Naive thymus-derived CD4-positive, alpha-beta T cell (primary cell): ENCODE measurements at places on chromosomes 3 and 15.

DNA sequence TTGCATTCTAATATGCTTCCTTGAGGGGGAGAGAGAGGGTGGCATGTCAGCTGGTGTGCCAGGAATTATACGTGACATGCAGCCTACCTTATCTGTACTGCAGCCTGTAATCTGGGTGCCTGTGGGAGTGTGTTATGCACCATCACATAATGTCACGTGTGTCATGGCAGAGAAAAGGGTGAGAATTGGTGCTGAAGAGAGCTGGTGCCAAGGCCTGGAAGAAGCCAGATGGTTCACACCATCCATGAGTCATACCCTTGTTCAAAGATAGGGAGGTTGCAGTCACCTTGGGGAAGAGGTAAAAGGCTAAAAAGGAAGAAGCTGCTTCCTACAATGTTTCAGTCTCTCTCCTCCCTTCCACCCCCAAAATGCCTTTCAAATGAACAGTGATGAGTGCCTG, 5.3 kb downstream of the BRPF1 start:
- DNase-seq, result no peak

DNA sequence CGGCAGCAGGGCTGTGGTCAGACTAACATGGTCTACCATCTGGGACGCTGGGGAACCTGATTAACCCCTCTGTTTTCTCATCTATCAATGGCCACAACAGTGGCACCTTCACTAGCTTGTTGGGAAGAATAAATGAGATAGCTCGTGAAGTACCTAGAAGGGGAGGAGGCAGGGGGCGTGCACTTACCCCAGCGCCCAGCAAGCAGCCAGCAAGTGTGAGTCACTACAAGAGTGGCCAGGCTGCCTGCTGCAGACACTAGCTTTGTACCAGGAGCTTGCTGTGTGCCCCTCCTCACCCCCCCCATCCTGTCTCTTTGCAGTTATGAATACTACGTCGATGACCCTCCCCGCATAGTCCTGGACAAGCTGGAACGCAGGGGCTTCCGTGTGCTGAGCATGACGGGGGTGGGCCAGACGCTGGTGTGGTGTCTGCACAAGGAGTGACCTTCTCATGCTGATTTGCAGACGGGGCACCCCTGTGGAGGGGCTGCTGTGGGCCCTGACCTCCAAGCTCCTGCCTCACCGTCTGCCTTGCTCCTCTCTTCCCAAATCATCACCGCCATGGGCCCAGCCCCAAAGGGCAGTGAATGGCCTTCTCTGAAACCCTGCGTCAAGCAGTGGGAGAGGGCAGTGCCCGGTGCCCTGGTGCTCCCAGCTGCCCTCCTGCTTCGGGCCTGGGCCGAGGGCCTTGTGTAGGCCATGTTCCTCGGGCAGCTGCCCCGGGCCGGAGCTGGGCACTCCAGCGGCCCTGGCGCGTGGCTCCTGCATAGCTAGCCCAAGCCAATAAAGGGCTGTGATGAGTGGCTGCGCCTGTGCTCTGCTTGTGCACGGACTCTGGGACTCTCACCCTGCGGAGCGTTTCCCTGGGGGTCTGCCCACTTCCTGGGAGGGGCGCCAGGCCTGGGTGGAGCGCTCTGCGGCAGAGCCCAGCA, 2.6 kb upstream of the C15orf62 start:
- no peak for DNase-seq

GRCh38 chr3:10437272-10437994, 68.0 kb downstream of the ATP2B2 start:
- peak; percentile 44 for DNase-seq

- no peak for DNase-seq
Measured at GRCh38 chr3:144564011-144564410, 592.4 kb downstream of the DIPK2A start.

DNA sequence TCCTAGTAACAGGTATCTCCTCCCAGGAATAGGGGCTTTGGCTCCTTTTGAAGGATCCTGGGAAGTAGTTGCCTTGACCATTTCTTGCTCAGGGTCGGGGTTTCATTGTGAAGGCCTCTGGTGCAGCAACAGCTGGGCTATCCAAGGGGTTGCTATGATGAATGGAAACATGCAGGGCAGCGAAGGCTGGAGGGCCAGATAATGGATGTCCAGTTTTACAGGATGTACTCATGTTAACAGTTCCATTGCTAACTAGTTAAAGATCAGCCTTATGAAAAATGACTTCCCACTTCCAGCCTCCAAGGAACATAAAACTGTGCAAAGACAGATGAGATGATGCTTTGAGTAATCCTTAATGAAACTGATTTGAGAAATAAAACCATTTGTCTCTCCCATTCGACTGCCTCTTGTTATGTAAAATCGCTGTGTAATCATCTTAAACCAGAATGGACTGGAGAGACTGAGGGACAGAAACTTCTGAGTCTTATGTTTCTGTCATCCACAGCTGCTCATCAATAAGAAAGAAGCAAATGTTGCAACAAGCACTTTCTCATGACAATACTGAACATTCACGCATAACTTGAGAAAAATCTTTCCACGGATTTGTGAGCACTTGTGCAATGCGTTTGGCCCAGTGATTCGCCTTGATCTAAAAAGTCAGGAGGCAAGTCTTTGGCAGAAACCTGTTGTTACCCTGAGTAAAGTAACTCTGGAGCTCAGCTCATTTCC, 473.5 kb upstream of the RGMA start:
- no peak for DNase-seq

DNA sequence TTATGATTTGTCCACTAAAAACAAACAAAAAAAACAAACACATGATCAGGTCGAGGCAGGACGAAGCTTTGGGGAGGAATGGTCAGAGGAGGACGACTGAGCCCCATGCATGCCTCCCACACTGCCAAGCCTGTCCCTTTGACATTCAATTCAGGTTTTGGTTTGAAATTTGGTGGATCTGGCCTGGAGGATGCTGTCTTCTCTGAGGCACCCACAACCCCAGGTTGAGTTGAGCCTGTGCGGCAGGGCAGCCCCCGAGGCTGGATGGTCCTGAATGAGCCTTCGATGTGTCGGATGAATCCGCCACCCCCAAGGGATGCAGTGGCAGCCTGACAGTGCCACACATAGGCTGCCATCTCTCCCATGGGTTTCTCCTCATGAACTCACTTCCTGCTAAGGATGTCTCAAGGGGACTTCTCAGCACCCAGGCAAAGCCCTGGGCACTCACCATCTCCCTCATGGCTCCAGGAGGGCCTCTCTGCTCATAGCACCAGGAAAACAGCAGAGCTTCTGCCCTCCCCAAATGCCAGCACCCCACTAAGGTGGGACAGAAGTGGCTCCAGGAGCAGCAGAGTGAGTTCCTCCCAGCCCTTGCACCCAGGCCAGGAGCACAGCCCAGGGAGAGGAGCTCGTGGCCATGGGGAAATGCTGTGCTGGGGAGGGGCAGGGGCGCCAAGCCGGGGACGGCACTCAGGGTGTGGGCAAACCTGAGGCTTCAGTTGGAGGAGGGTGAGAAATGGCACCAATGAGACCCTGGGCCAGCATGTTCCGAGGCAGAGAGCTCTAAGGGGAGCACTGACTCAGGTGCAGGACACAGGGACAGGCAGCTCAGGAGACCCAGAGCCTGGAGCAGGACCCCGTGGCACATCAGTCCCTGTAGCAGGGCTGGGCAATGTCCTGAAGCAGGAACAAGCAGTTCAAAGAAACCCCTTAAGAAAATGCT, 18.5 kb downstream of the PRR23E start:
- no peak for DNase-seq

GRCh38 chr3:150215616-150216015, 192.5 kb upstream of the TSC22D2 start:
- DNase-seq, result no peak

DNA sequence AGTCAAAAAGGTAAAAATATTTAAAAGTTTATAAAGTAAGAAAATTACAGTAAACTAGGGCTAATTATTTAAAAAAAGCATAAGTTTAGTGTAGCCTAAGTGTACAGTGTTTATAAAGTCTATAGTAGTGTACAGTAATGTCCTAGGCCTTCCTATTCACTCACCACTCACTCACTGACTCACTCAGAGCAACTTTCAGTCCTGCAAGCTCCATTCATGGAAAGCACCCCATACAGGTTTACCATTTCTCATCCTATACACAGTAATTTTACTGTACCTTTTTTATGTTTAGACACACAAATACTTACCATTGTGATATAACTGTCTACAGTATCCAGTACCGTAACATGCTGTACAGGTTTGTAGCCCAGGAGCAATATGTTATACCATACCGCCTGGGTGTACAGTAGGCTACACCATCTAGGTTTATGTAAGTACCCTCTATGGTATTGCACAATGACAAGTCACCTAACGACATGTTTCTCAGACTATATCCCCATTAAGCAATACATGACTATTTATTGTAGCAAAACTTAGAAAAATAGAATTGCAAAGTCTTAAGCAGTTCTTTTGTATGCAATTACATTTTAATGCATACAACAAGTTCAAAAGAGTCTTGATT, 19.5 kb downstream of the AVEN start:
- DNase-seq, result no peak

DNA sequence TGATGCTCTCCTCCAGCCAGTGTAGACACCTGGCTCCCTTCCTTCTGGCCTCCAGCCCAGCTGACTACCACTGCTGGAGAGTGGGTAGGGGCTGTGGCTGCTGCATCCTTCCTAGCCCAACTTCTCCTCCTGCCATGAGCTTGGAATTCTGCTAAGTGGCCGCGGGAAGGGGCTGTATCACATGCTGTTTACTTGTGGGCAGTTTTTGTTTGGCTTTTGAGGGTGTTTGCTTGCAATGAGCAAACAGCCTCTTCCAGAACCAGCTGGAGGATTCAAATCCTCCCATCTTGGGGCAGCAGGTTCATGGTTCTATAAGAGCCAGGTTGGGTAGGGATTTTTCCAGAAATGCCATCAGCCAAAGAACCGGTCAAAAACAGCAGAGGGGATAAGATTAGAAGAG, 9.0 kb downstream of the GASK1A start:
- no peak for DNase-seq

GRCh38 chr15:55823191-55823670, 80.3 kb upstream of the PRTG start:
- no peak for DNase-seq

GRCh38 chr3:189677667-189678066, 46.5 kb downstream of the TP63 start:
- DNase-seq, result no peak

DNA sequence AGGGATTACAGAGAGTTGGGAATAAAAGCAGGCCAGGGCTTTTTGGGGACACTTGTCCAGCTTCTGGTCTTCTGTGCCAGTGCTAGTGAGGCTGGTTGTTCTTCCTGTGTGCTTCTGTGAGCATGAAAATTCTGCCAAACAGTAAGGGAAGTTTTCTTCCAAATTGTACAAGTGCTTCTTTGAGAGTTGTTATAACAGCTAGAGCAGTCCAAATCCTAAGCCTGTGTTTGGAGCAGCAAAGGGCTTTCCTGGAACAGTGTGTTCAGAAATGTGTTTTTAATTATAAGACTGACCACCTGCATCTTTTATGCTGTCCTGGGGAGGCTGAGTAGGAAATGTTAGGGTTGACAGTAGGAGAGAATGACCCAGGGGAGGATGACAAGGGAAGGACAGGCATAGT, 223.0 kb upstream of the P2RY1 start:
- DNase-seq, result no peak

DNA sequence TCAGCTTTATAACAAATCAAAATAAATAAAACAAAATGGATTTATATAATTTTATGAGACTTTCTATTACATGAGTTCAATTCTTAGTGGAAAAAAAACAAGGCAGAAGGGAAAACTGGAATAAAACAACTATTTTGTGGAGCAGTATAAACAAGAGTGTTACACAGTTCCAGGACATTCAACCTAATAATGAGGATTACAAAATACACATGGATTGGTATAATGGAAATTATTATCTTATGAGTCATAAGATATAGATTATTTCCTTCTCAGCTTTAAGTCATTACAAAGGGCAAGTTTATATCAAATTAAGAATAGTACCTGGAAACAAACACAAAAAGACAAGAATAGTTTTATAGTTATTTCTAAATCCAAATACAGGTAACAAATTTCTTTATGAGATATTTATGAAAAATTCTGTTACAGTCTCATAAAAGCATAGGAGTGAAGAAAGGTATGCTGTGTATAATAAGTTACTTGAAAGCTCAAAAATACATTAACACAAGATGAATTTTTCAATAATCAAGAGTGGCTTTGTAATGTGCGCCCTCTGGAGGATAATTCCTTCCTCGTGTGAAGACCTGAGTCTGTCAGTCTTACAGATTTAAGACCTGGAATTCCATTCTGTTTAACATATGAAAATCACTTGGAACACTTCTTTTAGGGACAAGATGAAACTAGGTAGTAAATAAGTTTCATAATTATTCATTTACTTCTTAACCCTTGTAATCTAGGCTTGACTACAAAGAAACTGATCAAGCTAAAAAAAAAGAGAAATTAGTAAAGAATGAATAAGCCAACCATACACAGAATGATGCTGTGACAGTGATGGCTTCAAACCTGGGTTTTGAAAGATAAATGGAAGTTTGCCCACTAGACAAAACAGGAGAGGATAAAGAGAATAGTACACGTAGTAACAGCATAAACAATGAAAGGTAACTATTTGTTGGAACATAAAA, 9.5 kb downstream of the COPS2 start:
- peak; percentile 49 for DNase-seq

DNA sequence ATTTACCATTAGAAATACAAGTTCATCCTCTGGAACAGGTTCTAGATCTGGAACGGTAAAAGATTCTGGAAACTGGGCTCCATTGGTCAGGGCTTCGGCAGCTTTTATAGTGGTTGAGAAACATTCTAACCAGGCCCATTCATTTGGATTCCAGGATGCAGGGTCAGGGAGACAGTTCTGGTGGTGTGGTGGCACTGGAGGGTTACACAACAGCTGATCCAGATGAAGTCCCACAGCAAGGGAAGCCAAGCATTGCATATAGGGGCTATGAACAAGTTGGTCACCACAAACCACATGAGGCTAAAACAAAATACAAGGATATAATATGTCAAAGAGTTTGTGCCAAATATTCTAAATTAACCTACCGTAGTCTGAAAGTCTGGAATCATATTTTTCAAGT, 43.0 kb downstream of the FBXL22 start:
- DNase-seq, result no peak

DNA sequence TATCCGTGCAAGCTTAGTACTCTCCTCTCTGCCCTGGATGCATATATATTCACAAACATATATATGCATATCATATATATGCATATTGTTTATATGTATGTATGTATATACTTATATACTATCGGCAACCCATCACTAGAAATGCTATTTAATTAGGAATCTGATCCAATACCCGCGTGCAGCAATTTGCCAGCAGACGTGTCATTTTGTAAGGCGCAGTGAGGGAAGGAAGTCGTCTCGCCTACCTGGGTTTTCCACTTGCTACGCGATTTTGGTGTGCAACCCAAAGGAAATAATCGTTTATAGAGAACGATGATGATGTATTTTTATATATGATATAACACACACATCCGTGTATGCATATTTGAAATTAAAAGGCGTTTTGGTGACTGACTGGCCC, 5.6 kb upstream of the FEZF2 start:
- DNase-seq, result no peak

GRCh38 chr3:8975081-8976020, 12.1 kb upstream of the RAD18 start:
- DNase-seq, result no peak

DNA sequence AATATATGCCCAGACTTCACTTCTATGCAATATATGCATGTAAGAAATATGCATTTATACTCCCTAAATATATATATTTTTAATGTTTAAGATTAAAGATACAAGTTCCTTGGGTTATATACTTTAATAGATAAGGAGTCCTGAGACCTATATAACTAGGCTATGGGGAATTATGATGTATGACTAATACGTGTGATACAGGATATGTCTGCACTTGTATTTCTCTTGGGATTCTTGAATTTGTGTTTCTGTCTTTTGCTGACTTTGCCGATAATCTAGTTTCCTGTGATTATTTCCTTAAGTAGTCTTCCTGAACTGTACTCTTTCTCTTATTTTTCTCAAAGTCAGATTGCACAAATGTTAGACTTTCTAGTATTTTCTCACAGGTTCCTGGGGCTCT, 109.6 kb downstream of the PIK3CB start:
- DNase-seq, result no peak
